ENCODE measurements at places on chromosomes 16 and 17.

DNA sequence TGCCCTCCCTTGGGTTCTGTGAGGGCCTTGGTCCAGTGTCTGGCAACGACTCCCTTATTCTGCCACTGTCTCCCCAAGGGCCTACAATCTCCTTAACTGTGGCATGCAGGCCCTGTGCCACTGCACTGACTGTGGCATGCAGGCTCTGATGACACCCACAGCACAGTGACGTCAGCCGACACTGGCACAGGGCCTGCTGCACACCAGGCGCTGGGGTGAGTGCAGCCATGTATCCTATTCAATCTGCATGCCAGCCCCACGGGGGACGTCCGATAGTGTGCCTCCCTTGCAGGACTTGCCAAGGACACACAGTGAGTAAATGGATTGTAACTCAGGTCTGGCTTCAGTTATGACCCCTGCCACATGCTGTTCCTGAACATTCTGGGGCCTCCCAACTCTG, 39.8 kb upstream of the RASD1 start:
- no peak for DNase-seq

DNA sequence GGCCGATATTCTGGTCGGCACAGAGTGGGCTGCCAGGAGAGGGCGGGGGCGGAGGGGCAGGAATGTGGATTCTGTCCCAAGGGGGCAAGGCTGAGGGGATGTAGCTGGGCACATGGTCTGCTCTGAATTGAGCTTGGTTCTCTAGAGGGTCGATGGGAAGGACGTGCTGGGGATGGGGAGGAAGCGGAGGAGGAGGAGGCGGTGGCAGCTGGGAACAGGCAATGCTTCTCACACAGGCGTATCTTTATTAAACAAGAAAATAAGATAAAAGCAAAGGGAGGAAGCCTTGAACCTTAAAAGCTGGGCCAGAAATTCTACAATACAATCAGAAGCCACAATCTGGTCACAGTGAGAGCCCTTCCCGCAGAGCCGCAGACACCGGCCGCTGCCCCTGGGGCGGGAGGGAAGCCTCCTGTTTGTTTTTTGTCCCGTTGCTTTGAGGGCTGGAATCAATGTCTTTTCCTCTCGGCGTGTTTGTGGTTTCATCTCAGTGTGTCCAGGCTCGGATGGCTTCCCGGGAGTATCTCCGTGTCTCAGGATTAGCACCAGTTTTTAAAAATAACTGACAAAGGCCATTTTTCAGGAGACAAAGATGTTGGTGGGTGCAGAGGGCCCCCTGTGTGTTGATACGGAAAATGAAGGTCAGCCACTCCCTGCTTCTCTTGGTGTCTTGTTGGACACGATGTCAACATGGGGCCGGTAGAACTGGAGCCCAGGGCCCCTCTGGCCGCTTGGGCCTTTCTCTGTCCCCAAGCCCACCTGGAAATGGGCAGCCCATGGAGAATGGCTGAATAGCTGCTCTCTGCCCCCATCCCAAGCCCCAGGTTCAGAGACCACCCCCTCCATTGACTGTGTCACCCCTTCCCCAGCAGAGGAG, 12.3 kb upstream of the SLC7A5 start:
- DNase-seq = no peak

GRCh38 chr16:30352488-30353401, 2.4 kb downstream of the CD2BP2 start:
- no peak for DNase-seq

- DNase-seq = no peak
Measured at GRCh38 chr17:16407911-16408588, 7.3 kb upstream of the TRPV2 start.

GRCh38 chr17:42132941-42133340, 10.3 kb downstream of the HSPB9 start:
- DNase-seq = peak; percentile 63
